ENCODE measurements at places on chromosomes 2 and 18. TPM values are rescaled to one million over a fixed set of nuclear protein-coding genes. Genes with fewer than 3 reads are reported as not detected.

DNA sequence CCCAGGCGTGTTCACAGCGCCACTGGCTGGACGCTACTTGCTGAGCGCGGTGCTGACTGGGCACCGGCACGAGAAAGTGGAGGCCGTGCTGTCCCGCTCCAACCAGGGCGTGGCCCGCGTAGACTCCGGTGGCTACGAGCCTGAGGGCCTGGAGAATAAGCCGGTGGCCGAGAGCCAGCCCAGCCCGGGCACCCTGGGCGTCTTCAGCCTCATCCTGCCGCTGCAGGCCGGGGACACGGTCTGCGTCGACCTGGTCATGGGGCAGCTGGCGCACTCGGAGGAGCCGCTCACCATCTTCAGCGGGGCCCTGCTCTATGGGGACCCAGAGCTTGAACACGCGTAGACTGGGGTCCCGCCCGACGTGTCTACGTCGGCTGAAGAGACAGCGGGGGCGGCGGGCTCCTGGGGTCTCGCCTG is 891 bp upstream of the KHK start:
- H3K27me3 ChIP-seq, result no peaks in the 10 kb centered on the region
- H3K4me3 ChIP-seq, result peak overlapping the region; percentile 63
- H3K36me3 ChIP-seq, result peaks cover 17% of the 10 kb centered on the region

DNA sequence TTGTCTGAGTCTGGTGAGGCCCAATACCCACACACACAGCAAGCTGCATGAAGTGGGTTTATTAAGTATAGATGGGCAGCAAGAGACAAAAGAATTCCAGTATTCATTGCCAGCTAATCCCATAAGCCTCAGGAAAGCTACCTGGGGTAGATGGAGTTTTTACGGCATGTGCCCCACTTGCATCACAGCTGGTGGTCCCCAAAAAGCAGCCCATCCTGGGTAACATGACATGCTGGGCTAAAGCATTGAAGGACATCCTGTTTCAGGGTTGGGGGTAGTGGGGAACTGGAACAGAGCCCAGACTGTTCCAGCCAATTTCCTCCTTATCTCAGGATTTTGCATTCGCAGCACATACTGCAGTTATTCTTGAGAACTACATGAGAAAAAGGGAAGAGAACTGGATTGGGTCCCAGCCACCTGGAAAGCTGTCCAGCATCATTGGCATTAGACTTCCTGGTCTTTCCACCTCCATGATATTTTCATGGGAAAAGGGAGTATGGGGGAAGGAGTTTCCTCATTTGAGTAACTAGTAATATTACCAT is 240.1 kb upstream of the MMADHC start:
- DNase-seq, result no peak
- no peak overlapping the region for H3K27ac ChIP-seq
- no peaks in the 10 kb centered on the region for H3K36me3 ChIP-seq
- no peaks in the 10 kb centered on the region for H3K27me3 ChIP-seq
- H3K4me1 ChIP-seq, result no peaks in the 10 kb centered on the region

- H3K36me3 ChIP-seq, result no peaks in the 10 kb centered on the region
- DNase-seq, result peak; percentile 48
- peaks cover 3% of the 10 kb centered on the region for H3K27me3 ChIP-seq
- peak overlapping the region; percentile 36 for H3K27ac ChIP-seq
- H3K4me3 ChIP-seq, result no peak overlapping the region
- peaks cover 12% of the 10 kb centered on the region for H3K4me1 ChIP-seq
Observed at GRCh38 chr2:222518570-222519381, 94.4 kb downstream of the SGPP2 start.

Gene ABCG5
- not detected for total RNA-seq

Gene RAB6C
- not detected for total RNA-seq

Gene DGKD
- 268 TPM for total RNA-seq

Measured in stomach (tissue), 19 donors.